ENCODE measurements at places on chromosomes 16 and 17.

DNA sequence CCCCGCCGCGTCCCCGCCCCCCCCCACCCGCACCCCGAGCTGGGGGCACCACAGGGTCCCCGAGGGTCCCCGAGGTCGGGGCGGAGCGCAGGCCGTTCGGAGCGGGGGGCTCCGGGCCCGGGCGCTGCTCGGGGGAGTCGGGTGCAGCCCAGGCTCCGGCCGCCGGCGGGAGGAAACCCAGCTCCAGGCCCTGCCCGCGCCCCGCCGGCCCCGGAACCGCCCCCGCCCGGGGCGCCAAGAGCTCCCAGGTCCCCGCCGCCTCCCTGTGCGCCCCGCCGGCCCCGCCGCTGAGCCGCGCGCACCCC is 33.2 kb upstream of the RPH3AL start:
- no peak for DNase-seq

DNA sequence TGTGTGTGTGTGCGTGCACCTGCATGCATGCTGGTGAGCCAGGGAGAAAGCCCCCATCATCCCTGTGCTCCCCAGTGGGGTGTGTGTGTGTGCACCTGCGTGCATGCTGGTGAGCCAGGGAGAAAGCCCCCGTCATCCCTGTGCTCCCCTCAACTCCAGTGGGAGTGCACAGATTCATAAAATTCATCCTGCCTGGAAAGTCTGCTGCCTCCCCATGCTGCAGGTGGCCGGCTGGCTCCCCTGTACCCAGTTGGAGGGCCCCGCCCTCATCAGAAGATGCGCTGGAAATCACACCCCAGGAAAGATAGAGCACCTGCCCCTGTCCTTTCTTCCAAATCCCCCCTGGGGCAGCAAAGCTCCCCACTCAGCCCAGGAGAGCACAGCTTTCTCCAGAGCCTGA is 84.8 kb upstream of the DOC2B start:
- DNase-seq: no peak

- DNase-seq: no peak
These were observed 678.1 kb upstream of the GOT2 start for GRCh38 chr16:59411961-59412841.

- no peak for DNase-seq
These were observed 17.4 kb downstream of the ASPSCR1 start for GRCh38 chr17:81994593-81995462.

DNA sequence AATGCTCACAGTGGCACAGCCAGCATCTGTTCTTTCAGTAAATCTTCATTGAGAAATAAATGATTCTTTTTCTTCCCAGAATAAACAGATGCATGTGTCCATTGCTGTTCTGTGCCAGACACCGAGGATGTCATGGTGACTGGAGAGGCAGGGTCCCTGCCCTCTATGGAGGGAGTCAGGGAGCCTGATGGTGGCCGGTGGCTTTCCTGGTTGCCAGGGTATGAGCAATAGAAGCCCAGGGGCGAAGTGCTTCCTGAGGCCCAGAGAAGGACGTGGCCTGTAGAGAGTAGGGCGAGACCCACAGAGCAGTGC is 29.9 kb upstream of the NUDT16L1 start:
- DNase-seq: no peak

- DNase-seq: no peak
These were observed 21.3 kb downstream of the ADGRG5 start for GRCh38 chr16:57563761-57564160.

- no peak for DNase-seq
These were observed 852 bp downstream of the ZNF469 start for GRCh38 chr16:88383401-88384221.
